ENCODE measurements at places on chromosomes 3 and 15.
A peak's percentile ranks its signal among the peaks of the same experiment; 100 is the strongest.

- no peak for DNase-seq
Observed at GRCh38 chr3:148464246-148464645, 233.5 kb upstream of the AGTR1 start.

GRCh38 chr3:52210550-52211046 lies 12.6 kb downstream of the ALAS1 start:
- no peak for DNase-seq

GRCh38 chr3:105676621-105677300 lies 192.1 kb downstream of the CBLB start:
- peak; percentile 41 for DNase-seq

GRCh38 chr3:7428206-7428718 lies 567.3 kb downstream of the GRM7 start:
- DNase-seq, result no peak

- DNase-seq, result no peak
Observed at GRCh38 chr15:58332676-58333400, 99.0 kb upstream of the LIPC start.

GRCh38 chr3:10007126-10007782 lies 19.0 kb upstream of the FANCD2 start:
- DNase-seq, result no peak

DNA sequence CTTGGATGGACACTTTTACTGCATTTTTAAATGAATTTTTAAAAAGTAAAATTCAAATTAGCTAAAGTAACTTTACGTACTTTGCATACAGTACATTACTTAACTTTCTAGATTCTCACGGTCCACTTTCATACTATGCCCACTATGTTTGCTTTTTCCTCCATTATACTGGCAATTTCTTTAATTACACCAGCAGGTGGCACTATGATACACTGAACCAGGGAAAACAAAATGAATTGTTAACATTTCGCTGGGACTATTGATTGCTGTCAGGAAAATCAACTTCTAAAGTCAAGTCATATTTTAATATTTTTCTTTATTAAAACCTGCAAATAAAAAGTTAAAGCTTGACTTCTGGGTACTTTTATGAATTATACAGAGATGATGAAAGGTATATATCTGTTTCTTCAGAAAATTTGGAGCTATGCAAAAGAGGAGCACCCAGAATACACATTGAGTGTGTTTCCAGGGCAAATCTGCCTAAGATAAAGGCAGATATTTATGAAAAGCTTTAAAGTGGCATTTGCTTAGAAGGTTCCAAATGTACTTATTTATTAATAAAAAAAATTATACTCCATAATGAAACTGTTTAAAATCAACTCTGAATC lies 21.8 kb upstream of the POU1F1 start:
- no peak for DNase-seq

DNA sequence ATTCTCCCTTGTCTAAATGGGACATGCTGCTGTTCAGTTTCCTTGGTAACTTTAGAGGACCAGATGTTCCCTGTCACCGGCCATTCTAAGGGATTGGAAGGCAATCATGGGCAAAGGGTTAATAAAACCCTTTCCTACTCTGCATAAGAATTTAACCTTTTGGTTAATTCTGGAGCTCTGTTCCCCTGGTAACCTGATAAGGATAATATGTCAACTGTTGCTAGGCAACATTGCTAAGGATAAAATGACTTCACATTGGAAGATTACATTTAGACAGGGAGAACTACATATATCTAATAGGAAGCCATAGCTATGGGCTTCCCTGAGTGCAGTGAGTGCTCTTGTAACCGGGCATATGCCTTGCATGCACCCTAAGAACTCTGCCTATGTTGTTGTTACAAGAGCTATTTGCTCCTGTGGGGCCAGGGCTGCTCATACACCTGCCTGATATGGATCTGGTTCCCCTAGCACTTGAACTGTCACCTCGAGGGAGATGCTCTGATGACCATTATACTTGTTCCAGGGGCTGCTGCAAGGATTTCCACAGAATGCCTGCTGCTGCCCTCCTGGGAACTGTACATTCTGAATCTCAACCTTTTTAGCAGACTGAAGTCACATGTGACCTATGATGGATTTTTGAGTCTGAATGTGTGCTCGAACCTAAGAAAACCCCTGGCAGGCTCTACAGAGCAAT lies 326.3 kb upstream of the PDZRN3 start:
- DNase-seq, result no peak

DNA sequence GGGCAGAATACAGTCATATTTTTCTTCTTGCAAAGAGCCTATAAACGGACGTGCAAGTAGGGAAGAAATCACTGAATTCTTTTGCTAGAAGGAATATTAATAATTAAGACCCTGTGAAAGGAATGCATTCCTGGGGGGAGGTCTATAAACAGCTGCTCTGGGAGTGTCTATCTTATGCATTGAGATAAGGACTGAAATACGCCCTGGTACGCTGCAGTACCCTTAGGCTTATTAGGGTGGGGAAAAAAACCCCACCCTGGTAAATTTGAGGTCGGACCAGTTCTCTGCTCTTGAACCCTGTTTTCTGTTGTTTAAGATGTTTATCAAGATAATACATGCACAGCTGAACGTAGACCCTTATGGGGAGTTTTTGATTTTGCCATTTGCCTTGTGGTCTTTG lies 100.0 kb upstream of the KBTBD8 start:
- no peak for DNase-seq

GRCh38 chr3:151869181-151869580 lies 4.3 kb upstream of the SUCNR1 start:
- no peak for DNase-seq

DNA sequence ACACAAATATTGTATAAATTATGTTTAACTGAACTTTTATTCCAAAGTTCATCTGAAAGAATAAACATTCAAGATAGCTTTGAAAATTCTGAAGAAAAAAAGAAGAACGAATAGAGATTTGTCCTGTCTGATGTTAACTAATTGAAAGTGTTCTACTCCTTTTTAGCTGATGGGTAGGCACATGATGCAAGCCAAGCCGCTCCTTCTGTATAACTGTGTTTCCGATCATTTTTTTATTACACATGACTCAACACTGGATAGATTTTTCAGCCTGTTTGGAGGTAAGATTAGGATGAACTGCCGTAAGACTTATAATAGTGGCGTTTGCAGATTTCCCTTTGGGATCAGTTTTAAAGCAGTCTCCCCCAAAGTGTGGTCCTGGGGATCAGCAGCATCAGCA lies 19.0 kb downstream of the NSUN3 start:
- DNase-seq, result no peak

- DNase-seq, result no peak
Observed at GRCh38 chr15:57085267-57085666, 166.8 kb downstream of the TCF12 start.

GRCh38 chr3:16994854-16995525 lies 110.2 kb downstream of the PLCL2 start:
- no peak for DNase-seq

DNA sequence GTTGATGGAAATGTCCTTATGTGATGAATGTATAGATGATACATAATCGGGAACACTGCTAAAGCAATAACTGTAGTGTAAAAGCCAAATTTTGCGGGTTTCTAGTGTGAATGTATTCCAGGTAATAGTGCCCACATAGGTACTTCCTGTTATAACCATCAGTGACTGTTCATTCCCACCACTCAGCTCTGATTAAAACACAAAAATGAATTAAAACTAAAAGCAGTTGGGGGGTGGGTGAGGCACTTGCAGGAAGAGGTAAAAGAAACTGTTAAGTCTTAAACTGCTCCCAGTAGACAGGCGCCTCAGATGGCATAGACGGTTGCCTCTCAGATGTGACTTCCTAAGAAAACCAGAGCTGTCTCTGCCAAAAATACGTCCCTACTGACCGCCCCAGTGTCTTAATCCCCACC lies 893 bp upstream of the MTHFS start:
- DNase-seq, result no peak

- no peak for DNase-seq
Observed at GRCh38 chr15:62712455-62712839, 330.1 kb upstream of the TPM1 start.

DNA sequence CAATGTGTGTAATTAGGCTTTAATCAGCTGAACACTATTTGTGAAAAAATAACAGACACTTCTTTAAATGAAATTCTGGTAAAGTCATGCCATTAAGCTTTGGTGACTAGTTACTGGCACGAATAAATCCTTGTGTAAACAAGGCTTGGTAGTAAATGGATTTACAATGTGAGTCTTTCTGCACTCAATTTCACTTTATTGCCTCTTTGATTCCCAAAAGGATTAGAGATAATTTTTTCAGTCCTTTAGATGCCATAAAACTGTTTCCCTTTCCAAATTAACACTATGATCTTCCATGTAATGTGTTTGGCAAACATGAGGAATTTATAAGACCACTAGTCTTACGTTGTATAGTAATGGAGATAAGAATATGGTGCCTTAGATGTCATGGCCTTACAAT lies 339.5 kb upstream of the DNAJC19 start:
- DNase-seq, result no peak

- DNase-seq, result no peak
Observed at GRCh38 chr15:74322558-74323180, 44.8 kb downstream of the CYP11A1 start.

DNA sequence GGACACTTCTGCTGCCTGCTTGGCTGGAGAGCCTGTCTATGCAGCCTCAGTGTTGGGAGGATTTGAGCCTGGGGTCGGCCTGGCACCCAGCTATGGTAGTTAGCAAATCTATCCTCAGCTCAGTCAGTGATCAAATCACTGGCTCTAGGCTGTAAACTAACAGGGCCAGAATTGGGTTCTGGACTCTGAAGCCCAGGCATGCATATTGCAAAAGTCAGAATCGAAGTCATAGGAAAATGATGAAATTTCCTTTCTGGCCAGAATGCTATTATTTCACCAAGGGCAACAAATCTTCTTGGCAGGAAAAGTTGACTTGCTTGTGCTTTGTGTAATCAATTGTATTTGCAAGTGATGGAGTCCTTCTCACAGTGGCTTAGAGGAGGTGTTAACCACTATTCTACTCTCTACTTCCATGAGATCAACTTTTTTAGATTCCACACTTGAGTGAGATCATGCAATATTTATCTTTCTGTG lies 482.6 kb upstream of the TPRG1 start:
- no peak for DNase-seq

DNA sequence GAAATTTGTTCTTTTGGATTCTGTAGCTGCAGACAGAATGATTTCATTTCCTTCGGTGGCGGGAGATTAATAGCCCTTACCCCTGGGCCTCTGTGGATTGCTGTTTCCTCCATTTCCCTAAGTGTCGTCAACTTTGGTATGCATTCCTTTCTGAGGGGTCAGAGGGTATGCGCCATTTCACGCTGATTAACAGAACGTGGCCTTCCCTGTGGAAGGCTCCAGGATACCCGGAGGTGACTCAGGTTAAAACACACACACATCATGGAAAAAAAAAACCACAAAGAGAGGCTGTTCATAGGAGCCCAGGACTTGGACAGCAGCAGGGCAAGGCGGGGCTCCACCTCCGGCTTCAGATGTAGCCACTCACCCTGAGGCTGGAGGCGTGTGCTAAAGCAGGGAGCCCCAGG lies 51.9 kb downstream of the EPHB1 start:
- no peak for DNase-seq

DNA sequence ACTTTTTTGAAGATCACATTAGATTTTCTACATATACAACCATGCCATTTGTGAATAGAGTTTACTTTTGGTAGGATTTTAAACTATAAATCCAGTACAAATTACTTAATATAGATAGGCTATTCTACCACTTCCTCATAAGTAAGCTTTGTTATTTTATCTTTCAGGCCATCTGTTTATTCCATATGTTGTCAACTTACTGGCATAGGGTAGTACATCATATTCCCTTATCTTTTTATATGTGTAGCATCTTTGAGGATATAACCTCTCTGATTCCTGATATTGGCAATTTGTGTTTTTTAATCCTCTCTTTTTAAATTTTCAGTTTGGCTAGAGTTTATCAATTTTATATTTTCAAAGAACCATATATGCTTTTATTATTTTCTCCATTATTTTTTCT lies 515.4 kb downstream of the DIPK2A start:
- DNase-seq, result no peak

DNA sequence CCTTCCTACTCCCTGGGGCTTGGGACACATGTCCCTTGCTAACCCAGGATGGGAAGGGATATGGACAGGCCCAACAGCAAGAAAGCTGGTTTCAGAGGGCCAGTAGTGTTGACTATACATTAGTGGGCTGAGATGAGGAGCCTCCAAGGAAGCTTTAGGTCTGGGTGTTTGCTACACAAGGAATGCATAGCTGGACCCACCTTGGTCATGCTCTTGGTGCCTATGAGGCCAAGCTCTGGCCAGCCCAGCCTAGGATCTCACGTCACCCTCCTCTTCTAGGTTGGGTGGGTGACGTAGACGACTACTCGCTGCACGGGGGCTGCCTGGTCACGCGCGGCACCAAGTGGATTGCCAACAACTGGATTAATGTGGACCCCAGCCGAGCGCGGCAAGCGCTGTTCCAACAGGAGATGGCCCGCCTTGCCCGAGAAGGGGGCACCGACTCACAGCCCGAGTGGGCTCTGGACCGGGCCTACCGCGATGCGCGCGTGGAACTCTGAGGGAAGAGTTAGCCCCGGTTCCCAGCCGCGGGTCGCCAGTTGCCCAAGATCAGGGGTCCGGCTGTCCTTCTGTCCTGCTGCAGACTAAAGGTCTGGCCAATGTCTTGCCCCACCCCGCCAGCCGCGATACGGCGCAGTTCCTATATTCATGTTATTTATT lies 653 bp upstream of the WDR6 start:
- no peak for DNase-seq

- DNase-seq, result no peak
Observed at GRCh38 chr3:27613846-27614500, 108.2 kb downstream of the EOMES start.

DNA sequence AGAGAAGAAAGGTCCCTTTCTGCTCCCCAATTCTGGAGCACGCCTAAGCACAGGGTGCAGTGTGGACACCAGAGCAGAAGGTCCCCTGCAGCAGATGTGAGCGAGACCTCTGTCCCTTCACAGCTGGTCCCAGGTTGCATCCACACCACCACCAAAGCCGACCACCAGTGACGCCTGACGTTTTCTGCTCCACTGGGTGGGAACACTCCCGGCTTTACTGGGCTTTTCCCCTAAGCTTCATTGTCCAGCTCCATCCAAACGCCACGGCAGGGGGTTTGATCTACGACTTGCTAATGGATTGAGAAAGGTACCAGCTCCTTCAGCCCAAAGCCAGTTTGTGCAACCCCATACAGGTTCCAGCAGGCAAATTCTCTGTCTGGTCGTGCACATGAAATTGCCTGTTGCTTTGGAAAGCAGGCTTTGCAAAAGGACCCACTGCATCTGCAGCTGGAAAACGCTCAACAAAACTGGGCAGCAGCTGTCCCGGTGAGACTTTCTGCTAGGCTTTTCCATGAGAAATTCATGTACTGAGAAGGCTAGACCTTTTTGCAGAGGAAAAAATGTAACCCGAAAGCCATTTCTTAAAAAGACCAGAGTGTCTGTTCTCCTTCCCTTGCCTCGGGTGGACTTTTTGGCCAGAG lies 31.1 kb downstream of the ADAMTS17 start:
- no peak for DNase-seq

- DNase-seq, result peak; percentile 53
Observed at GRCh38 chr15:70492240-70493177, 270.8 kb downstream of the UACA start.

Measured in stimulated activated CD4-positive, alpha-beta T cell treated with anti-CD3 and anti-CD28 coated beads, Interleukin-1b, Interleukin-23, amount 100 ng/mL, for 24 hours (primary cell).